ENCODE measurements at places on chromosomes 1 and 21.
A peak's percentile ranks its signal among the peaks of the same experiment; 100 is the strongest.

- no peak for DNase-seq
Observed at GRCh38 chr1:90798344-90798743, 81.2 kb upstream of the BARHL2 start.

DNA sequence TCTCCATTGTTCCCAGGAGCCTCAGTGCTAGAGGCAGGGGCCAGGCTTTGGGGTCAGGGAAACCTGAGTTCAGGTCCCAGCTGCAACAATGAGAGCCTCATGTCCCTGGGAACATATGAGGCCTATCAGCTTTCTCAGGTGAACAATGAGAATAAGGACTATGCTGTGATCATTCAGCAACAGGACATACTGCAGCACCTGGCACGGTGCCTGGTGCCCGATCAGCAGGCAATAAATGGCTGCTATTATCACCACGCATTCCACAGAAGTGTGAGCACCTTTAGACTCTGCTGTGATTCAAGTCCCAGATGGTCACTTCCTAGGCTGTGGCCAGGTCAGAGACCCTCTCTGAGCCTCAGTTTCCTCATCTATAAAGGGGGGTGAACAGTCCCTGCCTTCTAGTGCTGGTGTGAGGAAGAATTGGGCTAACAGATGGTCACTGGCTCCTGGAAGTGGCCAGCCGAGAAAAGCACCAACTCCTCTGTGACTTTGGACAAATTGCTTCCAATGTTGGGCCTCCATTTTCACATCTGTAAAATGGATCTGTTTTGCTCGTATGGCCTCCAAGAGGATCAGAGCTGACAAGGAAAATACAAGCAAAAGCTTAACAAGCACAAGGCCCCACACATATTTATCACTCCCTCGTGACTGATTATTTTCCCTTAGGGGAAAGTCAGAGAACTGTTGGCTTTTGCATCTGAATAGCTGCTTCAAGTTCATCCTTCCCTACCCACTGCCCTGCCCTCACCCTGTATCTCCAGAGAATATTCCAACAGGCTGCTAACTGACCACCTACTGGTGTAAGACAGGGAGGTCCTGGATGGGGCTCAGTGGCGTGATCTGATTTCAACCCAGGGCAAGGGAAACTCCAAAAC, 1.1 kb downstream of the SLC5A9 start:
- DNase-seq: no peak

DNA sequence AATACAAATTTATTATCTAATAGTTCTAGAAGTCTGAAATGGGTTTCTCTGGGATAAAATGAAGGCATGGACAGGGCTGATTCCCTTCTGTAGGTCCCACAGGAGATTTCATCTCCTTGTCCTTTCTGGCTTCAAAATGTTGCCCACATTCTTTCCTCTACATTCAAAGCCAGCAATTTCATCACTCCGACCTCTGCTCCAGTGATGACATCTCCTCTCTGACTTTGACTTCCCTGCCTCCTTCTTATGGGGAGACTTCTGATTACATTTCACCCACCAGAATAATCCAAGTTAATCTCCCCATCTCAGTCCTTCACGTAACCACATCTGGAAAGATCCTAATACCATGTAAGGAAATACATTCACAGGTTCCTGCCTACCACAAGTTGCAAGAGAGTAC, 358.0 kb upstream of the C1orf87 start:
- no peak for DNase-seq

- DNase-seq: no peak
Observed at GRCh38 chr1:103129796-103130195, 21.5 kb upstream of the COL11A1 start.

DNA sequence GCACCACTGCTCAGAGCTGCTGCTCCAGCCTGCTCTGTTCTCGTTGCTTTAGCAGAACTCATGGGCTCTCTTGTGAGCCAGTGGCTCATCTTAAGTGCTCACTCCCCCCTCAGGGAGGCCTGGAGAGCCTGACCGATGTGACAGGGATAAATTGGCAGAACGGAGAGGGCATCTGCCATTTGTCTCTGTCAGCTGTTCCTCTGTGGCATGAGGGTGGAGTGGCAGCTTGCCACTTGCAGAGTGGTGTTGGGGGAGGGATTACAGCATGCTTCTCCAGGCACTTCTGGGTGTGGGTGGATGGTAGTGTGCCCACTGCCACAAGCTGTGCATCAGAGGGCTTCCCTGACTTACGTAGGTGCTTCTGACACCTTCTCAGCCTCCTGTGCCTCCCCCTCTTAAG, 229.5 kb downstream of the PAPPA2 start:
- peak; percentile 72 for DNase-seq

- DNase-seq: no peak
Observed at GRCh38 chr1:85649591-85649990, 58.6 kb downstream of the ZNHIT6 start.

DNA sequence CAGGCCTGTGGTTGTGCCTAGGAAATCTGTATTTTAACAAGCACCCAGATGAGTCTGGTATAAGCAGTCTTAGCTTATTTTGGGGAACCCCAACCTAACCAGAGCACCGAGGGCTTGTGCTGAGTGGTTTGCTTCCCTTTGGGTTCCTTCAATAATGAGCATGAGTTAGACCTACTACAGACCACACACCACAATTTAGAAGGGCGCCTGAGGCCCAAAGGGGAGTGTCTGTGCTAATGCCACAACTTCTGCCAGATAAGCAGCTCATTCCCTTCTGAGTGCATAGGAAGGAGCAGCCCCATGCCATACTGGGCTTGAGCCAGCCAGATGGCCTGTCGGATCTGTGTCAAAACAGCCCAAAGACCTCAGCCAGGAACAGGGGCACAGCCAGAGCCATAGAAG, 15.4 kb upstream of the LSS start:
- no peak for DNase-seq

DNA sequence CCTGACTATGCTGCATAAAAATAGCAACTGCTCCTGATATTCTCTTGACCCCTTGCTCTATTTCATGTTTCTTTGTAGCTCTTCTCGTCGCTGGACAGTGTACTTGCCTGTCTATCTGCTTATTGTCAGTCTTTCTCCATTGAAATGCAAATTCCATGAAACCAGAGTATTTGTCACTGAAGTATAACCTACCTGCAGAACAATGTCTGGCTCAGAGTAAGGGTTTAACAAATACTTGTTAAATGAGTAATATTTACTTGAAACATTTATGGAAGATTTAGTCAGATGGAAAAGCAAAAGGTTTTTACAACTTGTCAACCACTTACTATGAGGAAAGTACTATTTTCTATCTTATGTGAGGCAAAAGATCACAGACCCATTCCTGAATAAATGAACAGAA, 19.9 kb upstream of the ERICH3 start:
- no peak for DNase-seq

DNA sequence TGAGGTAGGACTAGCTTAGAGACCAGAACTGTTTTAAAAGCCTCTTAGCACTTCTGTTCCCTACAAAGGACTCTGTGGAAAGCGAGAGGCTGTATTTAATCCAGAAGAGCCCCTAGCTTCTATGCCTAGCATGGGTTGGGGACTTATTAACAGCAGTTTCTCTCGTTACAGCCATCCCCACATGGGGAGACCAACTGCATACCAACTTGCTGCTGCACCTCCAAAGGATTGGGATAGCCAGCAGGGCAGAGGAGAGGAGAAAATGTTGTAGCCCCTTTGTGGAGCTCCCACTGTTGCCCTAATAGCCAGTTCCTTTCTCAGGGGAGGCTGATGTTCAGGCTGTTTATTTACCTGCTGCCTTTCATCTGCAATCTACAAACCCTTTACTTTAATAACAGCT, 11.0 kb upstream of the CELSR2 start:
- DNase-seq: no peak

GRCh38 chr1:94084085-94084484, 36.9 kb downstream of the ABCA4 start:
- DNase-seq: no peak

GRCh38 chr1:104100115-104100514, 350.4 kb downstream of the AMY1C start:
- DNase-seq: no peak

DNA sequence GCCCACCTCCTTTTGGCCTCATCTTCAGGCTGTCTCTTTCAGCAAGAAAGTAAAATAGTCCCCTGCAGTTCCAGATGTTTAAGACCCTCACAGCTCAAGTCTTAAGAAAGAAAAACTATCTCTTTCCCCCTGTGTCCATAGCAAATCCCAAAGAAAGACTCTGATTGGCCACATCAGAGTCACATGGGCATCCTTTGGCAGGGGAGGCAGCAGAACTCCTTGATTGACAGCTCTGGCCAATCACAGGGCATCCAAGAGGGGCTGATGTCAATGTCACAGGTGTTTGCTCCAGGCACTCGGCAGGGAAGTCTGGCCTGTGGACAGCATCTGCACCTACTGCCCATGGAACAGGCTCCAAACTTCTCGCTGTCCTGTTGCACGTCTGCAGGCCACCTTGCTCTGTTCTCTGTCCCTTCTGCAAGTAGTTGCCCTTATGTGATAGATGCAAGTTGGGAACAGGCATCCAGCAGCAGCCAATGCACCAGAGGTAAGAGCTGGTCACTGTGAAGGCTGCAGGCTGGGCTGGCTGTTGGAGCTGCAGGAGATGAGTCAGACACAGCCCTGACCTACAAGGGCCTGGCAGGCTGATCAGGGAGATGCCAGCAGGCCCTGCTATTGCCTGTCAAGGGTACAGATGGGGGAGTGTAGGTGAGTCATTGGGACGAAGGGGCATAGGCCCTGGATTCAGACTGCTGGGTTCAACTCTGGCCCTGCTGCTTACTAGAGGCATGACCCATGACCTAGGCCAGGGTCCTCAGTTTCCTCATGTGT, 96.8 kb upstream of the TMEM51 start:
- peak; percentile 21 for DNase-seq

DNA sequence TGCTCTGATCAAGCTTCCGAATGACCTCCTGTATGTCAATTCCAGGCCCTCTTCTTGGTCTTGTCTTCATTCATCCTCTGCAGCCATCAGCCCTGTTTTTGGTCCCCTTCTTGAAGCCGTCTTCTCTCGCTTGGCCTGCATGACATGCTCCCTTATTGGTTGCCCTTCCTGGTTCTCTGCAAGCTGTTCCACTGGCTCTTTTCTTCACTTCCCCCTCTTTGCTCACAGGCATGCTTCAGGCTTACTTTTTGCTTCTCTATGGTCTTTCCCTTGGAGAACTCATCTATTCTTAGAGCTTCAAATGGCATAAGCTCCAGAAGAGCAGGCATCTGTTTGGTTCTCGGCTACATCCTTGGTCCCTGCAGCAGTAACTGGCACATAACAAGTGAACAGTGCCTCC, 38.8 kb downstream of the PDPN start:
- no peak for DNase-seq

GRCh38 chr1:198015309-198015708, 98.1 kb downstream of the LHX9 start:
- no peak for DNase-seq

DNA sequence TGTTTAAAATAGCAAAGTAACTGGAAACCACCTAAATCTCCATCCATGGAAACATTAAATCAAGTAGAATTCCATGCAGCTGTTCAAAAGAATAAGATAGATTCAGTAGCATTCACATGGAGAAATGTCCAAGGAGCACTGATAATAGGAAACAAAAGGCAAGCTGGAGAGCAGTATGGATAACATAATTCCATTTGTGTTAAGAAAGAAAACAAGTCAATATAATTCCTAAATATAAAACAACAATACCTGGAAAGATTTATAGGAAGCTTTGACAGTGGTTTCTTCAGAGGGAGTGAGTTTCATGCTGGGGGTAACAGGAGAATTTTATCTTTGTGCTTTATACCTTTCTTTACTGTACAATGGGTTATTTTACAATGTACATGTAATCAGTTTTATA, 36.6 kb upstream of the EPS8L3 start:
- no peak for DNase-seq

DNA sequence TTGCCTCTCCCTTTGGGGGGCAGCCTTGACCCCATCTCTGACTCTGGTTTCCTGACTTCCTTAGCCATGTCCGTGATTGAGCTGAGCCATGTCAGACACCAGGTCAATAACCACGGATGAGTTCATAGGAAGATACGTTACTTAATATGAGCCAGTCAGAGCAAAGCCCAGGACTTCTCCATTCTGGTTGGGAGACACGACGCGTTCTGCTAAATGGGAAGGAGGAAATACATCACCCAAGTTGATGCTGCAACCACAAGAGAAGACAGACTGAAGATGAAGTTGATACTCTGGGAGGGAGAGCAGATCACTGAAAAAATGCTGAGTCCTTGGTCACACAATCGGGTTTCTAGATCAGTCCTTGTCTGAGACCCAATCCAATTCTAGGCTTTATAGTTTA, 90.9 kb downstream of the MATN1 start:
- DNase-seq: no peak

GRCh38 chr1:53463961-53464899, 5.0 kb downstream of the DMRTB1 start:
- DNase-seq: no peak

- no peak for DNase-seq
Observed at GRCh38 chr1:231546693-231547092, 18.2 kb downstream of the TSNAX start.
